ENCODE measurements at places on chromosomes 6 and 20. TPM values are rescaled to one million over a fixed set of nuclear protein-coding genes. Genes with fewer than 3 reads are reported as not detected.

Gene PLCB4
- total RNA-seq: 0.05 TPM

Gene SAPCD1
- 6.9 TPM for total RNA-seq

Gene CRISP2
- not detected for total RNA-seq

Gene MAK
- 0.41 TPM for total RNA-seq

Gene OPN5
- total RNA-seq: not detected

Gene LHFPL5
- not detected for total RNA-seq

Gene ACTL10
- total RNA-seq: 2.2 TPM

DNA sequence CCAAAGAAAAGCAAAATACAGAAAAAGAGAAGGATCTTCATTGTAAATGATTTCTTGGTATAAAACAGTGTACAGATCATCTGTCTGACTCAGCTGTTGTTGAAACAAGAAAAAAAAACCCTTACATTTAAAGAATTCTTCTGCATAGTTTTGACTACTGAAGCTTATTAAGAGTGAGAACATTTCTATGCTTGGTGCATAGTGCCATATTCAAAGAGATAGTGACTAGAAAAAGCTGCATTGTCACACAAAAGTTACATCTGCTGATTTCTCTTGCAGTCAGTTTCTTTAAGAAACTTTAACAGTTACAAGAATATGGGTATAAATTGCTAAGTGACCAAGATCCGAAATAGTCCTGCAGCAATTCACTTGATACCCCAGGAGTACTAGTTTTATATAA is at the start of gene DEFB112:
TSS of gene DEFB112 (minus strand) at position 101 of the 400 bp plus-strand sequence. CDS start at position 41, 60 bp downstream.
- no peak within 1 kb of the TSS for H3K4me3 ChIP-seq
- H3K27ac ChIP-seq: no peak within 1 kb of the TSS
- no peaks in the 10 kb centered on the region for H3K4me1 ChIP-seq
- H3K36me3 ChIP-seq: no peaks in the 10 kb centered on the region

- no peak overlapping the region for H3K4me3 ChIP-seq
- H3K27me3 ChIP-seq: no peaks in the 10 kb centered on the region
- no peaks in the 10 kb centered on the region for H3K4me1 ChIP-seq
- peaks cover 70% of the 10 kb centered on the region for H3K36me3 ChIP-seq
- H3K27ac ChIP-seq: no peak overlapping the region
Measured at GRCh38 chr6:158595223-158595622, 35.3 kb downstream of the TMEM181 start.

DNA sequence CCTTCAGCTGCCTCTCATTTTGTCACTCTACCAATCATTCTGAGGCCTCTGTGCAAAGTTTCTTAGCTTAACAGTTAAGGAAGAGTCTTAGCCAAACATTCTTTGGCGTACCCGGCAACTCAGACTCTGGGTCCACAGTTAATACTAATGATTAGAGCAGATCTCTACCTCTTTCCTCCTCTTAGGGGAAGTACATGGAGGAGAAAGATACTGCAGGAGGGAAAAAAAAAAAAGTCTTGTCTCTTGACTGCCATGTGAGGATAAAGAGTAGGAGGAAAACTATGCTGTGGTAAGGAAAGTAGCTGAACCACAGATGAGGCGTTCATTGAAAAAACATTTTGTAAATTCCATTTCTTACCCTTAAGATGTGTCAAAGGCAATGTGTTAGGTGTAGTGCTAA is 44.0 kb upstream of the MARCKS start:
- H3K27me3 ChIP-seq: no peaks in the 10 kb centered on the region
- H3K36me3 ChIP-seq: no peaks in the 10 kb centered on the region
- H3K4me3 ChIP-seq: no peak overlapping the region
- H3K4me1 ChIP-seq: peaks cover 3% of the 10 kb centered on the region

DNA sequence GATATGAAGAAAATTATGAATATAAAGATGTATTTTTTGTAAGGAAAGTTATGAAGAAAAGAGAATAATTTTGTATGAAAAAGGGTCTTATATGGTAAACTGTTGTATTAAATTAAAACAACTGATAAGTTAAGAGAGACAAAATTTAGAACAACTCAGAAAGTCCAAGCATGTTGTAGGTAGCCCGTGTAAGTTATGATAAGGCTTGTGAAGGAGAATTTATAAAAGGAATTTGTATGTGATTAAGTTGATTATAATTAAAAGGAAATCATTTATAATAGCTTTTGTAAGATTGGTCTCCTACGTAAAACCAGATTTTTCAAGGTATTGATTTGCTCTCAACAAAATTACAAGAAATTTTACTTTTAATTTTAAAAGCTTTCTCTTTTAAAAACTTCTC is 1579.3 kb downstream of the HACE1 start:
- DNase-seq: no peak
- no peaks in the 10 kb centered on the region for H3K27me3 ChIP-seq
- no peak overlapping the region for H3K4me3 ChIP-seq
- no peaks in the 10 kb centered on the region for H3K4me1 ChIP-seq
- no peaks in the 10 kb centered on the region for H3K36me3 ChIP-seq

DNA sequence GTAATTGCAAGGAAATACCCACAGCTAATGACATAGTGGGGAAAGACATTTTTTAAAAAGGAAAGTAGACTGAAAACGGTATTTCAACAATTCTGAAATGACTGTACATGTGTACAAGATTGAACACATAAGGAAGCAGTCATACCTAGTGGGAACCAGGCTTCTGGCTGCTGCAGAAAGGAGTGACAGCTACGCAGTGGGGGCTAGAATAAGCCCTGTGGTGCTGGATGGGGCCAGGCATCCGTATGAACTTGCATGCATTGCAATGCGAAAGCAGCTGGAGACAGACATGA is 54.9 kb upstream of the GPR31 start:
- no peaks in the 10 kb centered on the region for H3K36me3 ChIP-seq
- H3K4me1 ChIP-seq: no peaks in the 10 kb centered on the region
- H3K27me3 ChIP-seq: no peaks in the 10 kb centered on the region
- no peak overlapping the region for H3K27ac ChIP-seq

GRCh38 chr20:16528078-16528477 is 45.2 kb downstream of the KIF16B start:
- H3K27me3 ChIP-seq: no peaks in the 10 kb centered on the region
- H3K27ac ChIP-seq: no peak overlapping the region
- DNase-seq: no peak
- H3K4me1 ChIP-seq: no peaks in the 10 kb centered on the region
- H3K4me3 ChIP-seq: no peak overlapping the region

DNA sequence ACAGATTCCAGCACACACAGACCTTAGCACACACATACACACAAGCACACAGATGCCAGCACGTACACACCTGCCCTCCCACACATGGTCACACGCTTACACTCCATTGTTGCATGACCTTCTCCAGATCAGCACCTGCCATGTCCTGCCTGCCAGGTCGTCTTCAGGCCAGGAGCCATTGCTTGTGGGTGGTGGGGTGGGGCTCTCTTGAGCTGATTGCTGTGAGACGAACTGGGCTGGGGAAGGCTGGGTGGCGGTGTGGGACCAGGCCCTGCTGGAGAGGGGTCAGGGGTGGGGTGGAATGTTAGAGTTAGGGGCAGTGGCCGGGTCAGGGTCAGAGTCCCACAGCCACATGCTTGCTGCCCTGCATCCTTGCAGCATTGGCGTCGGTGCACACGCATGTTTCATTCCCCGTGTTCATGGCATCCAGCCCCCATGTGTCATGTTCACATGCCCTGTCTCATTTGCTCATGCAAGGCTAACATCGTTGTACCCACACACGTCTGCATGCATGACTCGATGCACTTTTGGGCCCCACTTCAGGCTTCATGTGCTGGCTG is 6.5 kb upstream of the NPBWR2 start:
- no peaks in the 10 kb centered on the region for H3K36me3 ChIP-seq
- H3K27me3 ChIP-seq: no peaks in the 10 kb centered on the region
- no peak overlapping the region for H3K27ac ChIP-seq
- no peaks in the 10 kb centered on the region for H3K4me1 ChIP-seq

DNA sequence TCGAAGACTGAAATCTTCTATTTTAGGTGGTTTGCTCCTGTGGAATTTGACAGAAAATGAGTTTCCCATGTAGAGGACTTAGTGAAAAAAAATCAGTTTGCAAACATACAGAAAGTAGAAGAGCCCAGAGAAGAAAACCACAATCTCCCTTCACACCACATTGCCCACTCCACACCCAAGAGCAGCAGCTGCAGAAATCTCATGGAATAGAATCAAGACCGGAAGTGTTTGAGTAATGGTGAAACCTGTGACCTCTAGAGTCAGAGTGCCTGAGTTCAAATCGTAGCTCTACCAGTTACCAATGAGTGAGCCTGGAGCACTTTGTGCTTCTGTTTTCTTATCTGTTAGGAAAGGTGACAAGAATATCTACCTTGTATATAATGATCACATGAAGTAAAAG is 4.6 kb downstream of the SIRPG start:
- no peaks in the 10 kb centered on the region for H3K27me3 ChIP-seq
- H3K27ac ChIP-seq: no peak overlapping the region
- no peak overlapping the region for H3K4me3 ChIP-seq
- no peaks in the 10 kb centered on the region for H3K36me3 ChIP-seq
- no peak for DNase-seq
- peaks cover 22% of the 10 kb centered on the region for H3K4me1 ChIP-seq
